Chondrocyte (in vitro differentiated cells): ENCODE measurements at places on chromosomes 3 and 15.

DNA sequence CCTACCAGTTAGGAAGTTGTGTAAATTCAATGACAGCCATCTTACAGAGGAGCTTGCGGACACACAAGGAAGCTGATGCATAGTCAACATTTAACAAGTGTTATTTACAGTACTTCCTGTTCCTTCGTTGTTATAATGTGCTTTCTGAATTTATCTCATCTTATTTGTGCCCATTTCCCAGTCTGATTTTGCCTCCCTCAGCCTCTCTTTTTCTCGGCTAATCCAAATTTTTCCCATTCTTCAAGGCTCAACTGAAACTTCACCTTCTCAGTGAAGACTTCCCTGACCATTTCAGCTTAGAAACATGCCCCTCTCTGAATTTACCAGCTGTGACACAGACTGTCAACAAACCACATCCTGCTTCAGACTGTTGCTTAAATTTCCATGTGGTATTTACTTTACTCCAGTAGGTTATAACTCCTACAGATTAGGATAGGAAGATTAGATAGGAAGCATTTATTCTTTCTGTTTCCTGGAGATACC is 55.7 kb upstream of the CP start:
- DNase-seq, result no peak
- H3K27ac ChIP-seq, result peak overlapping the region; percentile 92
- no peaks in the 10 kb centered on the region for H3K27me3 ChIP-seq
- H3K4me1 ChIP-seq, result peaks cover 62% of the 10 kb centered on the region

DNA sequence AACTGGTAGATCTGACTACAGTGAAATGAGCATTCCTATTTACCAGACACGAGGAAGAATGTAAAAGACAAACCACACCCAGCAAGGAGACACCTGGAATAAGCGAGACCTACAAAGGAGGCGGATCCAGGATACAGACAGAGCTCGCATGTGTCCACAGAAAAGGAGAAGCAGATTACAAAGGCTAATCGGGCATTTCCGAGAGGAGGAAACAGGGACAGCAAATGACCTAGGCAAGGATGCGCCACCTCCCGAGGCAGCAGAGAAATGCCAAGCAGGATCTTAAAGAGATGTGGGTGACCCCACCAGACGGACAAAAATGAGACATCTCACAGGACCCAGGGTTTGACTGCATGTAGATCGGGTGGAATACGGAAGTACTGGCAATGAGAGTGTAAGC is 63.2 kb upstream of the IQSEC1 start:
- no peak for DNase-seq
- H3K36me3 ChIP-seq, result no peaks in the 10 kb centered on the region
- H3K27me3 ChIP-seq, result peaks cover 54% of the 10 kb centered on the region
- no peaks in the 10 kb centered on the region for H3K4me1 ChIP-seq
- H3K4me3 ChIP-seq, result no peak overlapping the region
- no peak overlapping the region for H3K27ac ChIP-seq

GRCh38 chr15:31278061-31278445 is 48.6 kb upstream of the KLF13 start:
- H3K27me3 ChIP-seq, result peaks cover 1% of the 10 kb centered on the region
- no peaks in the 10 kb centered on the region for H3K36me3 ChIP-seq
- H3K4me1 ChIP-seq, result peaks cover 23% of the 10 kb centered on the region
- no peak overlapping the region for H3K4me3 ChIP-seq
- H3K27ac ChIP-seq, result no peak overlapping the region

DNA sequence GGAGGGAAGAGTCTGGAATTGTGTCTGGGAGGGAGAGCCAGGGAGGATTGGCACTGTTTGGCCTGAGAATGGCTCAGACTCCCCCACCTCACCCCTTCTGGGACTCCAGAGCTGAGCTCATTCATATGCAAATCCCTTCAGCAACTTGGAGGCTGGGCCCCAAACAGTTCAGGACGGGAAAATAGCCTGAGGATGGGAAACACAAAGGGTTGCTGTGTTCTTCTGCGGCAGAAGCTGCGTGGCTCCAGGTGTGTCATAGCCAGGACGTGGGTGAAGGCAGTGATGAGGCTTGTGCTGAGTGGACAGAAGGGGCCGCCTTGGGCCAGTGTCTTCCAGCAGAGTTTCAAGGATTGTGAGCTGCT is 16.6 kb downstream of the MASP1 start:
- DNase-seq, result no peak
- peaks cover under 1% of the 10 kb centered on the region for H3K27me3 ChIP-seq
- H3K36me3 ChIP-seq, result peaks cover 4% of the 10 kb centered on the region
- no peaks in the 10 kb centered on the region for H3K4me1 ChIP-seq

DNA sequence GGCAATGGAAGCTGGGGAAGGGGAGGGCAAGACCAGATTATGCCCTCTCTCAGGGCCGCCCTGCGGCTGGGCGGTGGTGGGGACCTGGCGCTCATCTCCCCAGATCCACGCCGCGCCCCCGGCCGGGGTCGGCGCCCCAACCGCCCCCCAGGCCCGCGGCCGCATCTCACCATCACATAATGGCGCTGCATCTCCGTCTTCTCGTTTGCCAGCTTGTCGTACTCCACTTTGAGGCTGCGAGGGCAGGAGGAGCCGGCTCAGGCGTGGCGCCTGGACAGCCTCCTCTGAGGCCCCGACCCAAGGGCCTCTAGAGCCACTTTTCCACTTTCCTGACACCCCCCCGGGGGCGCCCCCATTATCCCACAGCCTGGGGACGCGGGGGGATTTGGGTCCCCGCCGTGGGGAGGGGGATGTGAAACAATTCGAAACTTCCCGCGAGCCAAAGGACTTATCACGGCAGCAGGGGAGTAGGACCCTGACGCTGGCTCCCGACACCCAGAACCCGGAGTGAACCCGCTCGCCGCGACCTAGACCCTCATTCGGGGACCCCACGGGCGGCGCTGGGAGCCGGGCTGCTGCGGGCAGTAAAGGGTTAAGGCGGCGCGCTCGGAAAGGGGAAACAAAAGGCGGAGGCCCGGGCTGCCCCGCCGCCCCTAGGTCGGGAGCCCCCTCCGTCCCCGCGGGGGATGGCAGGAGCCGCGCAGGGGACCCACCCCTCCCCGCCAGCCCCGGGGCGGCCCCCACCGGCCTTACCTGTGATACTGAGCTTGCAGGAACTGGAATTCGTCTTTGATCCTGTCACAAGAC is 2.1 kb downstream of the TLE3 start:
- peaks cover 18% of the 10 kb centered on the region for H3K36me3 ChIP-seq
- H3K4me3 ChIP-seq, result peak overlapping the region; percentile 96
- DNase-seq, result peak; percentile 77
- H3K27me3 ChIP-seq, result no peaks in the 10 kb centered on the region

DNA sequence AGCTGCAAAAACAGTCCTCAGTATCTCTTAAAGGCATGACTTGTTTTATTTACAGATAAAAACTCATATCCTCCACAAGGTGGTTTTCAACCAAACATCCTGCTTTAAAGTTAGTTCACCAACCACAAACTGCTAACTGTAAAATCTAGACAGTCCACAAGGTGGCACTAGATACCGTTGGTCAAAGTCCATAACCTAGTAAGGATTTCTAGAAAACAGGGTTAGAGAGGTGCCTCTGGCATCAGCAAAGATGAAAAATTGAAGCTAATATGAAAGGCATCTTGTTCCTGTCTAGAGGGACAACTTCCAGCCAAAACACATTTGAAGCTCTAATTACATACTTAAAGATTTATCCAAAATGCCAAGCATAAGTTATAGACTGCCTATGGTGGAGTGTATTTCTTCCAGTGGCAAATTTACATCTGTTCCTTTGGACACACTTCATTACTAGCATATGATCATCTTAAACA is 56.0 kb downstream of the ZMAT3 start:
- no peak overlapping the region for H3K4me3 ChIP-seq
- no peak for DNase-seq
- peaks cover 10% of the 10 kb centered on the region for H3K4me1 ChIP-seq
- peaks cover 3% of the 10 kb centered on the region for H3K36me3 ChIP-seq

GRCh38 chr3:149234671-149235245 is 13.1 kb upstream of the CP start:
- no peak overlapping the region for H3K4me3 ChIP-seq
- no peak for DNase-seq
- peaks cover 1% of the 10 kb centered on the region for H3K27me3 ChIP-seq

- no peak for DNase-seq
- no peaks in the 10 kb centered on the region for H3K27me3 ChIP-seq
- H3K4me1 ChIP-seq, result peaks cover 11% of the 10 kb centered on the region
- H3K36me3 ChIP-seq, result no peaks in the 10 kb centered on the region
Observed at GRCh38 chr3:56086355-56086754, 381.9 kb downstream of the ERC2 start.

GRCh38 chr3:15367059-15367458 is 34.7 kb upstream of the SH3BP5 start:
- H3K27me3 ChIP-seq, result no peaks in the 10 kb centered on the region
- no peak overlapping the region for H3K27ac ChIP-seq
- DNase-seq, result no peak
- H3K4me1 ChIP-seq, result peaks cover 27% of the 10 kb centered on the region
- H3K36me3 ChIP-seq, result peaks cover 2% of the 10 kb centered on the region
- no peak overlapping the region for H3K4me3 ChIP-seq

GRCh38 chr3:5055357-5056110 is 66.6 kb upstream of the ARL8B start:
- H3K27ac ChIP-seq, result peak overlapping the region; percentile 14
- no peak overlapping the region for H3K4me3 ChIP-seq
- no peaks in the 10 kb centered on the region for H3K36me3 ChIP-seq
- DNase-seq, result no peak

DNA sequence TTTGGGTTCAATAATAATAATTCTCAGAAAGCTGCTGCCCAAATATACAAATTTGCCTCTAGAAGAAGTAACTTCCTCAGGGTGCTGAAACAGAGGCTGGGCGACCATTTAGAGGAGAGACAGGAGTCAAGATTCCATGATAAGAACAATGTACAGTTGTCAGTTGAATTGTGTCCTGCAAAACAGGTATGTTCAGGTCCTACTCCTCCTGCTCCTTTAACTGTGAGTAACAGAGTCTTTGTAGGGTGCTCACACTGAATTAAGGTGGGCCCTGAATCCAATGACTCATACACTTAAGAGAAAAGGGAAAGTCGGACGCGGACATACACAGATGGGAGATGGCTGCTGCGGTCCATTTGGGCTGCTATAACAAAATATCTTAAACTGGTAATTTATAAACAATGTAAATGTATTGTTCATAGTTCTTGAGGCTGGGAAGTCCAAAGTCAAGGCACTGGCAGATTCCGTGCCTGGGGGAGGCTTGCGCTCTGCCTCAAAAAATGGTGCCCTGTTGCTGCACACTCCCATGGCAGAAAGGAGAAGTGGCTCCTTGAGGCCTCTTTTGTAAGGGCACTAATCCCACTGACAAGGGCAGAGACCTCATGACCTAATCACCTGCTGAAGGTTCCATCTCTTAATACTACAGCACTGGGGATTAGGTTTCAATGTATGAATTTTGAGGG is 55.1 kb downstream of the MB21D2 start:
- no peak for DNase-seq
- H3K36me3 ChIP-seq, result no peaks in the 10 kb centered on the region
- H3K27me3 ChIP-seq, result no peaks in the 10 kb centered on the region
- no peak overlapping the region for H3K27ac ChIP-seq
- peaks cover 38% of the 10 kb centered on the region for H3K4me1 ChIP-seq
- H3K4me3 ChIP-seq, result no peak overlapping the region

DNA sequence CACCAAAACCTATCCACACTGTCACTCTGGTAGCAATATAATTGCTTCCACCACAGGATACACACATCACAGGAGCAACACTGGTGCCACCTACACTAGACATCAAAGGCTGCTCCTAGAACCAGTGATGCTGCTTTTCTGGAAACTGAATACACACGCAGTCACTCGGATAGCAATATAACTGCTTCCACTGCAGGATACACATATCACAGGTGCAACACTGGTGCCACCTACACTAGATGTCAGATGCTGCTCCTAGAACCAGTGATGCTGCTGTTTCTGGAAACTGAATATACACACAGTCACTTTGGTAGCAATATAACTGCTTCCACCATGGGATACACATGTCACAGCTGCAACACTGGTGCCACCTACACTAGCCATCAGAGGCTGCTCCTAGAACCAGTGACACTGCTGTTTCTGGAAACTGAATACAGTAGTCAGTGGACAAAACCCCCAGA is 6.9 kb upstream of the TNFSF10 start:
- H3K27ac ChIP-seq, result no peak overlapping the region
- peaks cover 8% of the 10 kb centered on the region for H3K27me3 ChIP-seq
- no peak for DNase-seq

DNA sequence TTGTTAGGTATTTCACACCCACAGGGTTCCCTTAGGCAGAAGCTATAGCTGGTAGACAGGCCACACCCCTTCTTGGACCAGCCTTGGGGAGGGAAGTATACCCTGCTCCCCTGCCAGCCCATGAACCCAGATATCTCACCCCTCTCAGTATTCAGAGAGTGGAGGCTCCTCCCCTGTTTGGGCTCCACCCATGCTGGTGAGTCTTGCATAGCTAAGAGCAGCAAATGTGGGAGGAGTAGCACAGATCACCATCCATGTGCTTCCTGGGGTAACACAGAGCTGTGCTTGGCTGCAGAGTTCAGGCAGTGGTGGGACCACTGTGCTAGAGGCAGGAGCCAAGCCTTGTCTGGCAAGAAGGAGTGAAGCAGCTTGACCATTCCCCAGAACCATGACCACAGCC is 427.2 kb downstream of the ZIC1 start:
- H3K36me3 ChIP-seq, result no peaks in the 10 kb centered on the region
- H3K4me1 ChIP-seq, result no peaks in the 10 kb centered on the region
- H3K4me3 ChIP-seq, result no peak overlapping the region
- H3K27ac ChIP-seq, result no peak overlapping the region

- no peaks in the 10 kb centered on the region for H3K4me1 ChIP-seq
- H3K27ac ChIP-seq, result no peak overlapping the region
- H3K4me3 ChIP-seq, result no peak overlapping the region
- no peak for DNase-seq
- no peaks in the 10 kb centered on the region for H3K27me3 ChIP-seq
Observed at GRCh38 chr3:30141178-30141581, 465.2 kb upstream of the TGFBR2 start.

DNA sequence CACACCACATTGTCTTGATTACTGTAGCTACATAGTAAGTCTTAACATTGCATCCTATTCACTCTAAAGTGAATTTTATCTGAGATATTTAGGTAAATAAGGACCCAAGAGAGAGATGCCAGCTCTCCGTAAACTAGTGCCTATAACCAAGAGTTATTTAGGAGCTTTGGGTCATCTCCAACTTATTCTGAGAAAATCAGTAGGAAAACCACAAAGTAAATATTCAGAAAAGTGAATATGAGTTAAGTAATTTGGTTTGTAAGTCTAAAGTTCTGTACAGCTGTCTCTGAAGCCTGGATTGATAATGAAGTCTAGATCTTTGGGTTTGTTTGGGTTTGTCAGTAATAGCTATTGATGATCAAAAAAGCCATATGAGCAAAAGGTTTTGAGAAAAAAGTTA is 120.0 kb downstream of the FNDC3B start:
- H3K4me3 ChIP-seq, result no peak overlapping the region
- H3K36me3 ChIP-seq, result peaks cover 9% of the 10 kb centered on the region
- DNase-seq, result no peak
- H3K27ac ChIP-seq, result peak overlapping the region; percentile 87
- H3K27me3 ChIP-seq, result no peaks in the 10 kb centered on the region

GRCh38 chr3:128804811-128805155 is 74.6 kb upstream of the ACAD9 start:
- H3K4me3 ChIP-seq, result no peak overlapping the region
- H3K27me3 ChIP-seq, result no peaks in the 10 kb centered on the region
- peaks cover 25% of the 10 kb centered on the region for H3K36me3 ChIP-seq
- no peak overlapping the region for H3K27ac ChIP-seq

- H3K27me3 ChIP-seq, result peaks cover 12% of the 10 kb centered on the region
- no peak overlapping the region for H3K27ac ChIP-seq
- DNase-seq, result no peak
- no peaks in the 10 kb centered on the region for H3K4me1 ChIP-seq
Observed at GRCh38 chr3:22443571-22444233, 692.7 kb upstream of the ZNF385D start.

GRCh38 chr15:81418891-81419290 is 44.9 kb upstream of the TMC3 start:
- peaks cover 14% of the 10 kb centered on the region for H3K4me1 ChIP-seq
- no peak for DNase-seq
- H3K36me3 ChIP-seq, result no peaks in the 10 kb centered on the region
- H3K27ac ChIP-seq, result peak overlapping the region; percentile 74
- H3K4me3 ChIP-seq, result peak overlapping the region; percentile 43
